ENCODE measurements at places on chromosomes 1 and 21.

DNA sequence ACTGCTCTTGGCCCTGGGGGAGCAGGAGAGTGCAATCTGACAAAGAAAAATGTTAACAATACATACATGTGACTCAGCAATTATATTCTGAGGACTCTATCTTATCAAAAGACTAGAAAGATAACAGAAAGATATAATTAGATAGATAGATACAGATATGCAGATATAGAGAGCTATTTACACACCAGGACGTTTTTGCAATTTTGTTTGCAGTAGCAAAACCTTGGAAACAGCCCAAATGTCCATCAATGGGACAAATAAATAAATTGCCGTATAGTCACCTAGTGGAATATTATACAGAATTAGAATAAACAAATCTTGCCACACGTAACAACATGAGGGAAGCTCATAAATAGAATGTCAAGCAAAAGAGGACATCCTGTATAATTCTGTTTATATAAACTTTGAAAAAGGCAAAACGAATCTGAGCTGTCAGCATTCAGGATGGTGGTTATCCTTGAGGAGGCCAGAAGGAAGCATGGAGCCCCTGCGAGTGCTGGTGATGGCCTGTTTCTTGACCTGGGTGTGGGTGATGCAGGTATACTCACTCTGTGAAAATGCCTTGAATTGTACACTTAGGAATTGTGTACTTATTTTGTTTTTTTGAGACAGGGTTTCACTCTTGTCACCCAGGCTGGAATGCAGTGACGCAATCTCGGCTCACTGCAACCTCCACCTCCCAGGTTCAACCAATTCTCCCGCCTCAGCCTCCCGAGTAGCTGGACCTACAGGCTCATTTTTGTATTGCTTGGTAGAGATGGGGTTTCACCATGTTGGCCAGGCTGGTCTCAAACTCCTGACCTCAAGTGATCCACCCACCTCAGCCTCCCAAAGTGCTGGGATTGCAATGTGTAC lies 12.8 kb upstream of the TRIM63 start:
- no peak for DNase-seq

DNA sequence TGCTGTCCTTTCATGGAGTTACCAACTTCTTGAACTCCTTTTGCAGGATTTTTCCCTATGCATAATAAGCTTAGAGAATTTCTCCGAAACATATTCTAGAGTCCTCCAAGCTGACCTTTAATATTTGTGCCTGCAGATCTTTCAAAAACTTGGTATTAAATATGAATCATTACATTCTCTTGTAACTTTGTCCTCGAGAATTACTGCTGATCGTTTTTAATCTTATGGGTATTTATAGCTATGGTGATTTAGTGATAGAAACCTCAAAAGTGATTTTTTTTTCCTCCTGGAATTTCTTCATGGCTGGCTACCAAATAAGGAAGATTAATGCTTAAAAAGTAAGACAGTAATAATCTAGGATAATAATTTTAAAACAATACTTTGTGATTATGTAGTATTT lies 39.1 kb downstream of the MAP3K21 start:
- DNase-seq: no peak

DNA sequence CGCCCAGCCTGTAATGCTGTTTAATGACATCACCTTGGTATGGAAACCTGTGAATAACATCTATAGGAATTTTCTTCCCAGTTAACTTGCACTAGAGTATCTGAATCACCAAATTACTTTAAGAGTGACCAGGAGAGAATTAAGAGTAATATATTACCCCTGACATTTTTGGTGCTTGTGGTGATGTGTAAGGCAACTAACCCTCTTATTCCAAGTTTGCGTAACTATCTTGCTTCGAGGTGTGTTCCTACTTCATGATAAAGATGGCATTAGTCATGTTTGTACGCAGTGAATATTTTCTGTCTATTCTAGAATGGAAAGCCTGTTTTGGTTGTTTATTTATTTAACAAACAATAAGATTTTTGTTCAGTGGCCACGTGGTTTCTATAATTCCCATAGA lies 131.3 kb downstream of the ZP4 start:
- no peak for DNase-seq

- peak; percentile 45 for DNase-seq
Observed at GRCh38 chr1:179121159-179121938, 39.5 kb downstream of the TOR3A start.

GRCh38 chr1:205338011-205338410 lies 16.5 kb upstream of the NUAK2 start:
- DNase-seq: no peak

DNA sequence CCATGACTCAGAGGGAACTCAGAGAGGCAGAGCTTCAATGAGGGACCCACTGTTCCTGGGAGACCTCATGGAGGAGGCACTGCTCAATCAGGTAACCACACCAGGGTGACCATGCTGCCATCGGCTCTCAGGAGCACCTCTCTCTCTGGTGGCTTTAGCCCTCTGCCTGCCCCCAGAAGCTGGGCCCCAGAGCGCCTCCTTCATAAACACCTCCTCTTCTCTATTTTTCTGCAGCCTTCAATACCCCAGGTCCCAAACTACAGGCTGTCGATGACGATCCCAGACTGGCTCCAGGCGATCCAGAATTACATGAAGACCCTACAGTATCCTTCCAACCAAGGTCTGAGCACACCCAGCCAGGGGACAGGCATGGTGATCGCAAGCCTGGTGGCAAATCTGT lies 10.6 kb downstream of the VASH2 start:
- DNase-seq: no peak

- DNase-seq: no peak
Observed at GRCh38 chr1:17347769-17348592, 24.0 kb upstream of the PADI6 start.

DNA sequence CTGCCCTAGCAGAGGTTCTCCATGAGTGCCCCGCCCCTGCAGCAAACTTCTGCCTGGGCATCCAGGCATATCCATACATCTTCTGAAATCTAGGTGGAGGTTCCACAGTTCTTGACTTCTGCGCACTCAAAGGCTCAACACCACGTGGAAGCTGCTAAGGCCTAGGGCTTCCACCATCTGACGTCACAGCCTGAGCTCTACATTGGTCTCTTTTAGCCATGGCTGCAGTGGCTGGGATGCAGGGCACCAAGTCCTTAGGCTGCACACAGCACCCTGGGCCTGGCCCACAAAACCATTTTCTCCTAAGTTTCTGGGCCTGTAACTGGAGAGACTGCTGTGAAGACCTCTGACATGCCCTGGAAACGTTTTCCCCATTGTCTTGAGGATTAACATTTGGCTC lies 272.6 kb upstream of the PLXNA2 start:
- DNase-seq: no peak

- DNase-seq: peak; percentile 72
Observed at GRCh38 chr1:158035976-158036583, 42.6 kb downstream of the KIRREL1 start.

GRCh38 chr1:89822109-89822962 lies 1.5 kb downstream of the LRRC8D start:
- DNase-seq: no peak

DNA sequence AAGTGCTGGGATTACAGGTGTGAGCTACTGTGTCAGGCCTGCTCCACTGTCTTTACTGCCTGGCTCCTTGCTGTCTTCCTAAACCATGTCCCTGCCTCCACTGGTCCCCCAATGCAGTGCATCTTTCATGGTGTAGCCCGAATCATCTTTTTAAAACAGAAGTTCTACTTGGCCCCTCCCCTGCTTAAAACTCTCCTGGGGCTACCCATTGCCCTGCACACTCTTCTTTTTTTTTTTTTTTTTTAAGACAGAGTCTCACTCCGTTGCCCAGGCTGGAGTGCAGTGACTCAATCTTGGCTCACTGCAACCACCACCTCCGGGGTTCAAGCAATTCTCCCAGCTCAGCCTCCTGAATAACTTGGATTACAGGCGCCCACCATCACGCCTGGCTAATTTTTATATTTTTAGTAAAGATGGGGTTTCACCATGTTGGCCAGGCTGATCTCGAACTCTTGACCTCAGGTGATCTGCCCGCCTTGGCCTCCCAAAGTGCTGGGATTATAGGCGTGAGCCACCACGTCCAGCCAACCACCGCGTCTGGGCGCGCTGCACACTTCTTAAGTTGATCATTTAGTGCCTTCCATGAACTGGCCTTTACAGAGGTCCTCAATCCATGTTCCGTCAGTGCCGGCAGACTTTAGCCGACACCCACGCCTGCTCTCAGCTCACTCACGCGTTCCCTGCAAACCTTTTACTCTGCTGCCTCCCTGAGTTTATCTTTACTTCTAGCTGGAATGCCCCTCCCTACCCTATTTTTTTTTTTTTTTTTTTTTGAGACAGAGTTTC lies 2.4 kb downstream of the FCN3 start:
- DNase-seq: no peak

DNA sequence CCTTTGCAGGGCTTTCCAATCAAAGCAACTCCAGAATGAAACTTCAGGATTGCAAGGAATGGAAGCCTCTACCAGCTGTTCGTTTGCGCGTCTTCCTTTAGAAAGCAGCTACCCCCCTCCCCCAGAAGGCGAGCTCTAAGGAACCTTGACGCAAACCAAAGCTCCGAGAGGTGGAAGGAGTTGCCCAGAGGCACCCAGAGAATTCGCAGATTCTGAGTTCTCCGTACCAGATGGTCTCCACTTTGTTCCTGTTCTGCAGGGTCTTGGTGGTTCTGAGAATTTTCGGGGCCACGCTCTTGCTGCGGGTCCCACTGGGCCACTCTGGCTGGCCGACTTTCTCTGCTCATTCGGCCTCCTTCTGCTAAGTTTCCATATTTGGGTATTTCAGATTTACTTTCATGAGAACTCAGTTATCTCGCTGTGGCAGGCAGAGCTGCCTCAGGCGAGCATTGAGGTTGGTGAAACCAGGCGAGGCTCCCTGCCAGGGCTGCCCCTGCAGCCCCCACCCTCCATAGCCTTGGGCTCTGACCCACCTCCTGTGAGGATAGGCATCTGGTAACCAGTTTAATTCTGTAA lies 801 bp downstream of the TRAF5 start:
- peak; percentile 73 for DNase-seq

- DNase-seq: no peak
Observed at GRCh38 chr21:29301691-29302090, 3.0 kb downstream of the BACH1 start.

DNA sequence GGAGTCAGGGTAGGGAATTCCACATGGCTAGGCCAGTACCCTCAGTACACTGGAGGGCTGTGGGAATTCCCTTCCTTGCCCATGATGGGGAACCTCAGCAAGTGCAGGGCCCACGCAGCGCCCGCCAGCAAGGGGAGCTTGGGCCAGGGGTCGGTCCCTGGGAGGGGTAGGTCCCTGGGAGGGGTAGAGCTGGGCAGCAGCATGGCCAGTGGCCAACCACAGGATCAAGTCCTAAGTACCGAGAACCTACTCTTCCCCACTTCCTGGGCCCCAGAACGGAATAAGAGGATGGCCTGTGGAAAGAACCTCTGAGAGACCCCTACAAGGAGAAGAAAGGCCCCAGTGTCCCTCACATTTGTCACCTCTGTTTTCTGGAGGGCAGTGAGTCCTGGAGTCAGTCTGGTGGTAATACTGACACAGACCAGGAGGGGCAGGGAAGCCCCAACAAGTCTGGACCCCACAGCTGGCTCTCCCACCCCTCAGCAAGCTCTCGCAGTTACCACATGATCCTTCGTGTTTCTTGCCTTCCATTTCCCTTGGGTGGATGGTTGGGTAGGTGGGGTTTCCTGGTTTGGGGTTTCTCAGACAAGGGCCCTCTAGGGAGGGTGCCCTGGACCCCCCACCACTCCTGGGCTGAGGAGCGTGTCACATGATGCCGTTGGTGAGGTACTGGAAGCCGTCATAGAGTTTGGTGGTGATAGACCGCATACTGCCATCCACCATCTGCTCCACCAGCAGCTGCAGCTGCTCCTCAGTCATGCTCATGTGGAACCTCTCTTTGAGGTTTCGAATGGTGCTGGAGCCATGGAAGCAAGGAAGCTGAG lies 10.3 kb downstream of the ZNF687 start:
- DNase-seq: no peak

GRCh38 chr1:84174051-84174556 lies 30.0 kb downstream of the PRKACB start:
- no peak for DNase-seq

DNA sequence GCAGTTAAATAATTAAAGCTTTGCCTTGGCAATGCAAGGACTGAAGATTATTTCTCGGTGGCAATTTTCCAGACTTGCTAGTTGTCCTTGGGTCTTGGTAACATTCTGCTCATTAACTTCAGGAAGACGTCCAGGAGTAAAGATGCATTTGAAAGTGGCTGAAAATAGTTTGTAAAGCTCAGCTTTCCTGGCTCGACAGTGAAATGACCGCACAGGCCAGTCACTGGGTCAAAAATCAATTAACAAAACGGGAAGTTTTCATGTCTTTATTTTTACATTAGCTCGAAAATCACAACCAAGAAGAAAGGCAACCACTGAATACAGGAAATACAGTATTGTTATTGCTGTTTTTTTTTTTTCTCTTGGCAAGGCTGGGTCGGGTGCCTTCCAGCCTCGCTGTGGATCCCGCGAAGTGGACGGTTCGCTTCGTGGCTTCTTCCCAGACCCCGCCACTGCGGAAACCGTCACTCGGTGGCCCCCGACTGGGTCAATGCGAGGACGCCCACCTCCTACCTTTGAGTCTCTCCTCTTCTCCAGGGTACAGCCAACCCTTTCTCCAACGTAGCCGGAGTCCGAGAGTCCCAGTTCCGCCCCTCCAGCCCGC lies 479 bp upstream of the SNX7 start:
- no peak for DNase-seq

DNA sequence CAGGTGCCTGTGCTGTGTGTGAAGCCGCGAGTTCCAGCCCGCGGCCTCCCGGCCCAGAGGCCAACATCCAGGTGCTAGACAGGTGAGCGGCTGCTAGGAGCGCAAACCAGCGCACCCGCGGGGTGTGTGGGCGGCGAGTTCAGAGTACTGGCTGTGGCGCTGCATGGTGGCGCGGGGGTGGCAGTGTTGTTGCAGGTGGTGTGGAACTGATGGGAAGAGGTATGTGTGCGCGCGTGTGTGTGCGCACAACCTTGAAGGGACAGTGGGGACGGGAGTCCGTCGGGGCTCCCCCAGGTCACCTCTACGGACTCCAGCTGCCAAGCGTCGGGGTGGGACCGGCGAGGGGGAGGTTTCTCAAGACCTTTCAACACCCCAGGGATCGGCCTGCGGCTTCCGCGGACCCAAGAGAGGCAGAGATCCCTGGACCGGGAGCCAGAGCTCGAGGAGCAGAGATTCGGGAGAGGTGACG lies 433 bp upstream of the DMBX1 start:
- no peak for DNase-seq

GRCh38 chr1:229058111-229058561 lies 212.8 kb upstream of the RAB4A start:
- no peak for DNase-seq

DNA sequence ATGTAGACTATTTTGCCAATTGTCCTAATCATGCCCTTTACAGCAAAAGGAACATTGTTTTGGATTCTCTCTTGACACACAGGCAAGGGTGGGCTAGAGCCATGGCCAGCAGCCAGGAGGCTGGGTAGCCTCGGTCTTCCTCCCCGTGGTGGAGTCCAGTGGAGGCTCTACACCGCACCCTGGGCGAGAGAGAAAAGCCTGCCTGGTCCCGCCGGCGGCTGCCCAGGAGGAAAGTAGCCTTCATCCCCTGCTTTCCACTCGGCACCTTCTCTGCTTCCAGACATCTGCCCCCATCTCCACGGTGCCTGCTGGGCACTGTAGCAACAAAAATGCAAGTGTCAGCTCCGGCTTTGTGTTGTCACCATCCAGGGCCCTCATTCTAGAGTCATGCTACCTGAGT lies 21.6 kb downstream of the PROK1 start:
- DNase-seq: no peak
